Aorta (tissue), 5 donors: ENCODE measurements at places on chromosomes 4 and X. TPM values are rescaled to one million over a fixed set of nuclear protein-coding genes. Genes with fewer than 3 reads are reported as not detected.
A peak's percentile ranks its signal among the peaks of the same experiment; 100 is the strongest.

GRCh38 chrX:144715337-144715736 is 532.0 kb upstream of the SPANXN1 start:
- no peaks in the 10 kb centered on the region for H3K36me3 ChIP-seq
- DNase-seq, result no peak
- H3K4me1 ChIP-seq, result no peaks in the 10 kb centered on the region
- no peaks in the 10 kb centered on the region for H3K27me3 ChIP-seq

DNA sequence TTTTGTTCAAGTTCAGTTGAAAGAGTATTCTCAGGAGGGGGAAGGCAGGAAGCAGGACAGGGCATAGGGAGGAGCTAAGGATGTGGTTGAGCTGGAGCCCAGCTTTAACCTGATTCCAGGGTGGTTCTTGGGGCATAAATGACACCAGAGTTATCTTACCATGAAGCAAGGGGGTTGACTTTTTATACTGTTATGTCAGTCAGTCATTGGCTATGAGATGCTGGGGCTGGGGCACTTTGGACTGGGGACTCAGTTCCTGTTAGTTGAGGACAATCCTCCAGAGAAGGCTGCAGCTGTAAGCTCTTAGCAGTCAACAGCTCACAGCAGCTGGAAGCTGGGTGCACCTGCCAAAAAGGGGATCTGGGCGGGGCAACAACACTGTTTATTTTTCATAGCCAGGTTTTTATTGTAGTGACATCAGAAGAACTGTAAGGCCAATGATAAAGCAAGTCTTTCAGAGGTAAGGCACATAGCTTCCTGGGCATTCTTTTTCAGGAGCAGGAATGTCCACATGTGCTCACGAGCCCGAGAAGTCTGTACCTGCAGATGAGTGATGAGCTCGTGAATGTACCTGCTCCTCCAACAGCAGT is 78.5 kb downstream of the MID1IP1 start:
- H3K4me1 ChIP-seq, result no peaks in the 10 kb centered on the region
- H3K4me3 ChIP-seq, result no peak overlapping the region
- H3K27me3 ChIP-seq, result no peaks in the 10 kb centered on the region
- no peak overlapping the region for H3K27ac ChIP-seq
- DNase-seq, result no peak

The LNX1 gene
- polyA plus RNA-seq, result 7.7 TPM

DNA sequence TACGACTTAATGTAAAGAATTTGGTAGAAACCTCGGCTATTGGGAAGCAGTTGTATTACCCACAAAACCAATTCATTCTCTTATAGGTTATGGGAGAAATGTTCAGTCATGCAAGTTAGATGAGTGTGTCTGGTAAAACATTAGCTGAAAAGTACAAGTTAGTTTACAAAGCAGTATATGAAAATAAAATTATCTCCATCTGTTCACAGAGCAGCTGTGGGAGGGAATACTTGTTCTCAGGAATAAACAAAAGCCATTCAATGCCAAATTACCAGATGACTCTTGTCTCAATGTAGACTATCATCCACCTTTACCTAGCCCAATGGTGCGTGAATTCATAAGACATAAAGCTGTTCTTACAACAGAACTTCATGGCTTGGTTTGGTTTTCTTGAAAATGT is 28.6 kb downstream of the STAP1 start:
- H3K4me1 ChIP-seq, result no peaks in the 10 kb centered on the region
- no peaks in the 10 kb centered on the region for H3K36me3 ChIP-seq
- no peak for DNase-seq
- H3K4me3 ChIP-seq, result no peak overlapping the region
- no peak overlapping the region for H3K27ac ChIP-seq

The IQCM gene
- not detected for polyA plus RNA-seq

- H3K4me1 ChIP-seq, result no peaks in the 10 kb centered on the region
- H3K4me3 ChIP-seq, result no peak overlapping the region
- no peaks in the 10 kb centered on the region for H3K27me3 ChIP-seq
- no peak overlapping the region for H3K27ac ChIP-seq
Measured at GRCh38 chrX:95290455-95290854, 1394.2 kb upstream of the DIAPH2 start.

DNA sequence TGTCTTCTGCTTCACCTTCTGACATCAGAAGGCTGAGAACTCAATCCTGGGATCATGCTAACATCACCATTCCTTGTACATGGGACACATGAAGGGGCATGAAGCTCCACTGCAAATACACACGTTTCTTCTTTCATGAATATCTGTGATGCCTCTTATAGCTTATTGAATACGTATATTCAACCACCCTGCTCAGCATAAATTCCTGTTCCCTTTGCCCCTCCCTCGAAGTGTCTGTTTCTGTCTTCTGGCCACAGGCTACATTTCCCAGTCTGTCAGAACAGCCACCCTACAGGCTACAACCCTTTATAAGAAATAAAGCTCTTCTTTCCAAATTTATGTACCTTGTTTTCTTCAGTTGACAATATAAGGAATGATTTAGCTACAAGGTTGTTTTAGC is 201.3 kb upstream of the STS start:
- H3K4me3 ChIP-seq, result no peak overlapping the region
- no peak overlapping the region for H3K27ac ChIP-seq
- H3K27me3 ChIP-seq, result no peaks in the 10 kb centered on the region
- H3K4me1 ChIP-seq, result no peaks in the 10 kb centered on the region

- no peak overlapping the region for H3K4me3 ChIP-seq
- no peak overlapping the region for H3K27ac ChIP-seq
Measured at GRCh38 chr4:23733476-23733875, 156.4 kb downstream of the PPARGC1A start.

GRCh38 chr4:26131711-26132110 is 189.1 kb upstream of the RBPJ start:
- no peaks in the 10 kb centered on the region for H3K36me3 ChIP-seq
- H3K4me1 ChIP-seq, result no peaks in the 10 kb centered on the region
- H3K4me3 ChIP-seq, result no peak overlapping the region

The SYN1 gene
- polyA plus RNA-seq, result 1.9 TPM

The EVC gene
- polyA plus RNA-seq, result 16.6 TPM

The SHOX gene
- polyA plus RNA-seq, result 0.13 TPM

DNA sequence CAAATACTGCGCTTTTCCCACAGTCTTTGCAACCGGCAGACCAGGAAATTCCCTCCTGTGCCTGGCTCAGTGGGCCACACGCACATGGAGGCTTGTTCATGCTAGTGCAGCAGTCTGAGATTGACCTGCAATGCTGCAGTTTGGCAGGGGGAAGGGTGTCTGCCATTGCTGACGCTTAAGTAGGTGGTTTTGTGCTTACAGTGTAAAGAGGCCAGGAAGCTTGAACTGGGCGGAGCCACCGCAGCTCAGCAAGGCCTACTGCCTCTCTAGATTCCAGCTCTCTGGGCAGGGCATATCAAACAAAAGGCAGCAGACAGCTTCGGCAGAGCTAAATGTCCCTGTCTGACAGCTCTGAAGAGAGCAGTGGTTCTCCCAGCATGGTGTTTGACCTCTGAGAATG is 390.5 kb upstream of the TECRL start:
- no peak for DNase-seq
- H3K27ac ChIP-seq, result no peak overlapping the region
- H3K36me3 ChIP-seq, result no peaks in the 10 kb centered on the region
- no peaks in the 10 kb centered on the region for H3K27me3 ChIP-seq
- no peak overlapping the region for H3K4me3 ChIP-seq

The CNGA1 gene
- not detected for polyA plus RNA-seq

The HCCS gene
- 10.9 TPM for polyA plus RNA-seq

GRCh38 chr4:73450398-73451004 is 14.5 kb downstream of the AFP start:
- no peaks in the 10 kb centered on the region for H3K36me3 ChIP-seq
- peak; percentile 77 for DNase-seq
- H3K4me1 ChIP-seq, result peaks cover 2% of the 10 kb centered on the region
- no peak overlapping the region for H3K4me3 ChIP-seq

DNA sequence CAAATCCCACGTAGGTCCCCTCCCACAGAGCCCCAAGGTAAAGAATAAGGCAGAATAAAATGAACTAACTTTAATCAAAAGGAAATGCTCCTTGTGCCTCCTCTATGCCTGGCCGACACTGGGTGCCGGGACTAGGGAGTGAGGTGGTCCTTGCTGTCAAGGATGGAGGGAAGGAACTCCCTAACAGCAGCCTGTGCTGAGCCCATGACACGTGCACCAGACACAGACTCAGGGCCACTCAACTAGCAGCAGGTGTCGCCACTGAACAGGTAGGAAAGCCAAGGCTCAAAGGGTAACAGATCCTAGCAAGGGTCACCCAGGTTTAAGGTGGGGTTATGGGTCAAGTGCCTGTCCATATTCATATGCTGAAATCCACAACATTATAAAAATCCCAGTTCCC is 29.2 kb downstream of the MSX1 start:
- H3K4me1 ChIP-seq, result peaks cover 2% of the 10 kb centered on the region
- no peaks in the 10 kb centered on the region for H3K36me3 ChIP-seq
- no peak overlapping the region for H3K4me3 ChIP-seq
- H3K27ac ChIP-seq, result no peak overlapping the region
- H3K27me3 ChIP-seq, result no peaks in the 10 kb centered on the region

DNA sequence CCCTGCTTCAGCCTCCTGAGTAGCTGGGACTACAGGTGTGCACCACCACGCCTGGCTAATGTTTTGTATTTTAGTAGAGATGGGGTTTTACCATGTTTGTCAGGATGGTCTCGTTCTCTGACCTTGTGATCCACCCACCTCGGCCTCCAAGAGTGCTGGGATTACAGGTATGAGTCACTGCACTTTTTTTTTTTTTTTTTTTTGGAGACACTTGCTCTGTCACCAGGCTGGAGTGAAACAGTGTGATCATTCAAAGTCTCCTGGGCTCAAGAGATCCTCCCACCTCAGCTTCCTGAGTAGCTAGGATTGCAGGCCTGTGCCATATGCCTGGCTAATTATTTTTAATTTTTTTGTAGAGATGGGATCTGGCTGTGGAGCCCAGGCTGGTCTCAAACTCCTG is 338.8 kb downstream of the PPP3CA start:
- no peaks in the 10 kb centered on the region for H3K4me1 ChIP-seq
- no peak for DNase-seq
- H3K36me3 ChIP-seq, result no peaks in the 10 kb centered on the region
- no peaks in the 10 kb centered on the region for H3K27me3 ChIP-seq
- H3K4me3 ChIP-seq, result no peak overlapping the region

DNA sequence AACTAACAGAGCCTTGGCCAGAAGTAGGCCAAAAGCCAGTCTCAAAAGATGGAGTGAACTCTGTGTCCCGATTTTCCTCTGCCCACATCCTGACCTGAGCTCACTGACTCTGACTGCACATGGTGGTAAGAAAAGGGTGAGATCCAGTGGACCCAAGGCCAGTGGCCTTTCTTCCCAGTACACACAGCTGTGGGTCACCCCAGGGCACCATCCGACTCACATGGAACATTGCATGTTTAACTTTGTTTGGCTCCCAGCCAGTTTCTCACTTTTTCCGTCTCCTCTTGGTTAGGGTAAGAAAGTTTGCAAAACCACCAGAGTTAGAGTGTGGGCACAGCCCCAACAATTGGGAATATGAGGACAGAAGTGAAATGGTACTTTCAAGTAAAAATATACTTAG is 69.8 kb downstream of the GAB1 start:
- no peak overlapping the region for H3K4me3 ChIP-seq
- H3K4me1 ChIP-seq, result peaks cover 34% of the 10 kb centered on the region
- no peak overlapping the region for H3K27ac ChIP-seq
- peak; percentile 87 for DNase-seq
- no peaks in the 10 kb centered on the region for H3K27me3 ChIP-seq

- no peaks in the 10 kb centered on the region for H3K36me3 ChIP-seq
- H3K4me1 ChIP-seq, result no peaks in the 10 kb centered on the region
- DNase-seq, result peak; percentile 83
- H3K27me3 ChIP-seq, result no peaks in the 10 kb centered on the region
- H3K27ac ChIP-seq, result no peak overlapping the region
Measured at GRCh38 chrX:71253253-71254091, 468 bp downstream of the ZMYM3 start.

The SPRY1 gene
- polyA plus RNA-seq, result 21.0 TPM

GRCh38 chrX:130771230-130771629 is 131.8 kb downstream of the ENOX2 start:
- no peaks in the 10 kb centered on the region for H3K36me3 ChIP-seq
- H3K27ac ChIP-seq, result no peak overlapping the region
- H3K27me3 ChIP-seq, result no peaks in the 10 kb centered on the region
- H3K4me1 ChIP-seq, result no peaks in the 10 kb centered on the region
- no peak overlapping the region for H3K4me3 ChIP-seq
- no peak for DNase-seq

DNA sequence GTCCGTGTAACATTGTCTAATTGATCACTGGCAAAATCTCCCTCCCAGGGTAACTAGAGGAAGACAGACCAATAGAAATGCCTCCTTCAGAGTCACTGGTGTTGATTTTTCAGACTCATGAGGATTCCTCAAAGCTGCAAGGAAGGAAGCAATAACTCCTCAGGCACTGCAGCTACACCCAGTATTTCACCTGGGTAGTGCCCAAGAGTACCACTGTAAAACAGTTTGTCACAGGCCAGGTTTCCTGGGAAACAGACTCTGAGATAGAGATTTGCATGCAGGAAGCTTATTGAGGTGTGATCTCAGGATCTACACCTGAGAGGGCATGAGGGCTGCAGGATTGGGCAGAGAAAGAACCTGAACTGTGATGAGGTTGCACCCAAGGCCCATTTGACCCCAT is 240.7 kb upstream of the ATP6AP2 start:
- H3K27ac ChIP-seq, result no peak overlapping the region
- H3K27me3 ChIP-seq, result no peaks in the 10 kb centered on the region
- DNase-seq, result no peak
- no peak overlapping the region for H3K4me3 ChIP-seq

The TEC gene
- polyA plus RNA-seq, result 2.3 TPM

DNA sequence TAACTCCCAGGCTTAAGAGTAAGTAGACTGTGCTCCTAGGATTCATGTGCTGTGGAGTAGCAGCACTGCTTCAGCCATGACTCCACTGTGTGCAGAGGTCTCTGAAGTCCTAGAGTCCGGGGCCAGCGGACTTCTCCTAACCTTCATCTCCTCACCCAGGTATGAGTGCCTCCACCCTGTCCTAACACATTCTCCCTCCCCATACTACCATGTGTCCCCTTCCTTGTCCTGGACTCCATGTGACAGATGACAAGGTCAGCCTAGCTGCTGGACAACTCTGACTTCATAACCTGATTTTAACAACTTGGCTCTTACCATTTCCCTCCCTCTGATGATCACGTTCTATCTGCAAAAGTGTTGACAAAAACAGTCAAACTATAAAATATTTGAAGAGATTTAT is 16.7 kb downstream of the ASB11 start:
- no peak overlapping the region for H3K4me3 ChIP-seq
- no peaks in the 10 kb centered on the region for H3K27me3 ChIP-seq
- H3K4me1 ChIP-seq, result no peaks in the 10 kb centered on the region
- no peaks in the 10 kb centered on the region for H3K36me3 ChIP-seq
- DNase-seq, result no peak

GRCh38 chrX:85004255-85004654 is 578 bp downstream of the APOOL start:
- H3K27me3 ChIP-seq, result no peaks in the 10 kb centered on the region
- H3K4me3 ChIP-seq, result peak overlapping the region; percentile 76
- no peak overlapping the region for H3K27ac ChIP-seq
- no peak for DNase-seq
- no peaks in the 10 kb centered on the region for H3K4me1 ChIP-seq
